ENCODE measurements at places on chromosomes 6 and 20.

DNA sequence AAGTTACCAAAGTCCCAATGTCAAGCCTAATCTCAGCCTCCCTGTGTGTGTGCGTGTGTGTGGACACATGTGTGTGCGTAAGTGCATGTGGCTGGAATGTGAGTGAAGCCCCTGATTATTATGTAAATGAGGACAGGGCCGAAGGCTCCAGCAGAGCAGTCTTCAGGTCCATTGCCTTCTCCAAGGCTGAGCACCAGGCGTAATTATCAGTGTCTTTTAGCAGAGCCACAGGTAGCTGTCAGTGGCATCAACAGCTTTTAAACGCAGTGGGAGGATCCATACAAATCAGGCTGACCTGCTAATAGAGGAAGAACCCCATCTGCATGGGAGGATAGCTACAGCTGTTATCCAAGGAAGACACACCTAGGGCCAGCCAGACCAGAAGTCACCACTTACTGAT, 324.3 kb upstream of the MOCS1 start:
- DNase-seq: no peak

GRCh38 chr20:19577692-19578091, 180.4 kb upstream of the RIN2 start:
- no peak for DNase-seq

DNA sequence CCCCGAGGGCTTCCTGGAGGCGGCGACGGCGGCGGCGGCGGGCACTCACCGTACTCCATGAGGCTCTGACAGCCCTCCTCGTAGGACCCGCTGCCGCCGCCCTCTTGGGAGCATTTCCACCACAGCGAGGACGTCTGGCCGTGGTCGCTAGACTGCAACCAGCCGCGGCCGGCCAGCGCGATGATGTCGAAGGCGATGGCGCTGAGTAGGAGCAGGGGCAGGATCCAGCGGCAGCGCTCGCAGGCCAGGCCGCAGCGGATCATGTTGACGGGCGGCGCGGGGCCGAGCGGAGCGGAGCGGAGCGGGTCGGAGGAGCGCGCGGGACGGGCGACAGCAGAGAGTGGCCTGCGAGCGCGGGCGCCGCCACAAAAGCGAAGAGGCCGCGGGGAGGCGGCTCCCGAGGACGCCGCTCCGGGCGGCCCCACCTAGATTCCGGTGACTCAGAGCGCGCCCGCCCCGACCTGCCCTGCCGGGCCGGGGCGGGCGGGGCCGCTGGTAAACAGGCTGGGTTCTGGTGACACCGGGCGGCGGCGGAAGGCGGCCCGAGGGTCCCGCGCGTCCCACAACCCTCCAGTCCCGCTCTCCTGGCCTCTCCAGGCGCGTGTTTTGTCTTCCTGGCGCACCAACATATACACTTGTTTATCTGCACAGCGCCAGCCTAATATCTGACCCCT, at the start of gene PERP:
PERP (minus strand) TSS at position 342 of the 674 bp plus-strand sequence; CDS start at position 263, 79 bp downstream.
- peak; percentile 42 for DNase-seq

DNA sequence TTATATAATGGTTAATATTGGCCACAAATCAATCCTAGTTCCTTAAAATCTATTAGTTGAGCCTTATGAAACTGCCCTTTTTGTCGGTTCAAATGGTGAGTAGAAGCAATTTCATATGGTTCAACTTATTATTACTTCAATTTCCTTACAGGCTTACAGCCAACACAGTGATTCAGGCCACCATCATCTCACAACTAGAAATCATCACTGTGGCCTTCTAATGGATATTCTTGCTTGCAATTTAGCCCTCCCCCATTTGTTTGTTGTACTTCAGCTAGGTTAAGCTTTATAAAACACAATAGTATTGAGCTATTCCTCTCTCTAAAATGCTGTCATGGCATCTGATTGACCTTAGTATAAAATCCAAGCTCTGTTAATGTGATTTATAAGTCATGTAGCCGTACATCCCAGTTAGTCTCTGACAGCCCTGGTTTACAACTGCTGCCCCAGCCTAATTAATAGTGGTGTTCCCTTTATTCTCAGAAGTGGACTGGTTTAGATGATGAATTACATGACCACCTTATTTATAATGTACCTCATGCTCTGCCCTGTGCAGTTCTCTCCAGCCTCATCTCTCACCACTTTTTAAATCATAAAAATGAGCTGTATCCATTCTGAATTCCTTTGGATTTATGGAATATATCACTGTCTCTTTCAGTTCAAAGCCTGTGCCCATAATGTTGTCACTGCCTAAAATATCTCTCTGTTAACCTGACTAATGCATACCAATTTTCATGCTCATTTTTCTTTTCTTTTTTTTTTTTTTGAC, 36.7 kb downstream of the LAMA2 start:
- DNase-seq: no peak

GRCh38 chr6:144220031-144220790, 64.9 kb upstream of the UTRN start:
- DNase-seq: no peak

DNA sequence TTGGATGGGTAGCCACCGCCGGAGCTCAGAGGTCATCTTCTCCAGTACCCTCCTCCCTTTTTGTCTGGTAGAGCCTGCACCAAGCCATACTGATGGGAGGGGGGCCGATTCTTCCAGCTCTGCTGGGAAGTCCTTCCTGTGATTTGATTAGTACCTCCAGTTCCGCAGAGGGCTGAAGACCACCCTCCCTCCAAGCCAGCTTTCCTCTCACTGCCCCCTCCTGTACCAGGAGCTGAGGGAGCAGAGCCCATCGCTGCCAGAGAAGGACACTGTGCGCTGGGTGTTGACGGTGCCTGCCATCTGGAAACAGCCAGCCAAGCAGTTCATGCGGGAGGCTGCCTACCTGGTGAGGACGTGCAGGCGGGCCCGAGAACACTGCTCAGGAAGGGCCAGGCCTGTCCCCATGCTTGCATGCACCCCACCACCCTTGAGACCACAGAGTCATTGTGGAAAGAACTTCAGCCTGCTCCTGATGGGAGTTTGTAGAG, 13.2 kb downstream of the HSPA12B start:
- DNase-seq: no peak

DNA sequence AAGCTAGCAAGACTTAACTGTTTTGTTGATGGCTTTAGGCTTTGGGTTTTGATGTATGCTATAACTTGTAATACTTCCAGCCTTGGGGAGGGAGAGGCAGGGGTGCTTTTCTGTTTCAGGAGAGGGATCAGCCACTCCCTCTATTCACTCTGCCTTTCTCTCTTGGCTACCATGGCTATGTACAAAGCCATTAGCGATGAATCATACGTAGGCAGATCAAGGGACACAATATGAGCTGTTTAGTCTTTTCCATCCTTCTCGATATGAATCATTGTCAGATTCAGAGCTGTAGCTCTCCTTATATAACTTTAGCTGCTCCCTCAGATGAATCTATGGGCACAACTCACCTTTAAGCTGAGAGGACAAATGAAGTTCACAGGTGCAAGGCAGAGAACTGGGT, 230.6 kb downstream of the TSHZ2 start:
- DNase-seq: no peak

GRCh38 chr20:8115436-8115835, 16.6 kb upstream of the PLCB1 start:
- no peak for DNase-seq

GRCh38 chr6:166646716-166647115, 19.7 kb upstream of the RPS6KA2 start:
- no peak for DNase-seq

- no peak for DNase-seq
Measured at GRCh38 chr6:158503846-158504245, 56.0 kb upstream of the TMEM181 start.

GRCh38 chr6:70538376-70538775, 28.4 kb upstream of the SDHAF4 start:
- DNase-seq: no peak

- DNase-seq: no peak
Measured at GRCh38 chr6:126784161-126784790, 334.2 kb upstream of the RSPO3 start.

DNA sequence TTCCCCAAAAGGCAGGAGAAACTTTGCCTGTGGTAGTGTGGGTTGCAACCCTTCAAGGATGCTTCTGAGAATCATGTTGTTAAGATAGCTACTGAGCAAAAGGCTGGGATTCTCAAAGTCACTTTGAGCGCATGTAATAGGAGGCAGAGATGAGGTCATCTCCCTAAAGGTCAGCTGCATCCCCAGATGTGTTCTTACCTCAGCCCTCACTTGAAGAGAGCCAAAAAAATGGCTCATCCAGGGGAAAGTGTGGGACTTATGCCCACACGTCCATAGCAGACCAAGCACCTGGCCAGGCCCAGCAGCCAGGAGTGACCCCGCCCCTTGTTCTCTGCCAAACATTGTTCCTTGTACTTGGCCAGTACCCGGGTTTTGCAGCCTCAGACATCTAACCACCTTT, 187.0 kb upstream of the BMP2 start:
- DNase-seq: no peak
